ENCODE measurements at places on chromosomes 2 and 18. TPM values are rescaled to one million over a fixed set of nuclear protein-coding genes. Genes with fewer than 3 reads are reported as not detected.

DNA sequence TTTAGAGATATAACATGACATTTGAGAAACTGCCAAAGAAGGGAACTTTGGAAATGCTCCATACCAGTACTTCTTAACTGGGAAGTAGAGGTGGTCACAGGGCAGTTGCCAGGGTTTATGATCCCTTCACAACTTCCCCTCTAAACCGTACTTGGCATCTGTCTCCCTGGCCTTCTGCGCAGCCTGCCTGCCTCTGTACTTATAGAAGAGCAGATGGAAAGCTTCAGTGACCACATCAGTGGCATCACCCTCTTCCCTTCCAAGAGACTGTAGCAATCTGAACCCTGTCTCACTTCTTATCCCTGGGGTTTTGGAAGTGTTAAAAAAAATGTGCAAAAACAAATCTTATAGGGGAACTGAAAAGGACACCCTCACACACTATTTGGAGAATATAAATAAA, 64.1 kb downstream of the EIF2AK3 start:
- H3K27ac ChIP-seq: no peak overlapping the region
- no peak for DNase-seq
- H3K4me1 ChIP-seq: no peaks in the 10 kb centered on the region
- H3K4me3 ChIP-seq: no peak overlapping the region
- no peaks in the 10 kb centered on the region for H3K27me3 ChIP-seq

DNA sequence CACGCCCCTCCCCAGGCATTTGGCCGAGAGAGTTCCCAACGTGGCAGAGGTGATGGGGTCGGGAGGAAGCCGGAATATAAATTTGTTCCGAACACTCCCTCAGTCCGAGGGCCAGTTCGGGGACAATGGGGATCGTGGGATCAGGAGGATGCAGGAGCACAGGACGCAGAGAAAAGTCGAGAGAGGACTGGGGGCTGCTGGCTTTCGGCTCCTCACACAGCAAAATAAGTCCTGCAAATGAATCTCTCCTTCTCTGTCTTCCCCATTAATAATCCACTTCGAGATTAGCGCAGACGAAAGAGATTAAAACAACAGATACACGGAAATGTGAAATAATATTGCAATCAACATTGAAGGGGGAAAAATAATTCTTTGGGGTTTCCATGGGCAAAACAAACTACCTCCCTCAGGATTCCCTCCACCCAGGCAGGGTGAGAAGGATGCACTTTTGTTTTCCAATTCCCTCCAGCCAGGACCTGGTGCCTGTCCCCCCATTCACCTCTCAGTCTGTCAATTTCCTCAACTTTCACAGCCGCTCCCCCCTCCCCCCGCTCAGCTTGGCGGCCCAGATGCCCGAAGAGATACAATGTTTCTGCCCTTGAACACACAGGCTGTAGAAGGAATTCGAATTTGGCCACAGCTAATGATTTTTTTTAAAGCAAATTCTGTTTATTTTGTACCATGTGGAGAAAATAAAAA, 3.1 kb upstream of the ZEB2 start:
- DNase-seq: peak; percentile 52
- no peak overlapping the region for H3K27ac ChIP-seq
- H3K4me3 ChIP-seq: peak overlapping the region; percentile 60
- H3K4me1 ChIP-seq: peaks cover 3% of the 10 kb centered on the region

DNA sequence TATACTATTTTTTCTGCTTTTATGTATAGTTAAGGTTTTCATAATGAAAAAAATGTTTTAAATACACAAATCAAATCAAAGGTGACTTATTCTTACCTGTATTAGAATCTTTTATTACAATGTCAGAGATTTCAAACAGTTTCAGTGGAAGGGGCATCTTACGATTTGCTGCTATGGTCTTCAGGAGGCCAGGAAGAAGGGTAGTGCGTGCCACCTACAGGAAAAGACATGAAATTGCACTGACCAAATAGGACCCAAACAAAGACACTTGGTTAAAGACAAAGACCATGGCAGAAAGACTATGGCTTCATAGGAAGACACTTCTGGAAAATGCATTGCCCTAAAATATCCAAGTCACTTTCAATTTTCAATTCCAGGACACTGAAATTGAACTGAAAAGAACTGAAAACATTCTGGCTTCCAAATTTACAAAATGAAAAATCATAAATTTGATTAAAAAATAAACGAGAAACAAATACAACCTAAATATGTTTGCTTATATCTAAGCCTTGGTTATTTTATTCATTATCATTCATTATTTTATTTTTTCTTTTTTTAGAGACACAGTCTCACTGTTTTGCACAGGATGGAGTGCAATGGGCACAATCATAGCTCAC, 42.1 kb downstream of the FARSB start:
- H3K4me3 ChIP-seq: no peak overlapping the region
- DNase-seq: peak; percentile 31
- H3K27ac ChIP-seq: no peak overlapping the region
- peaks cover 46% of the 10 kb centered on the region for H3K36me3 ChIP-seq
- no peaks in the 10 kb centered on the region for H3K4me1 ChIP-seq

The LOXL3 gene
- total RNA-seq: 29.8 TPM

DNA sequence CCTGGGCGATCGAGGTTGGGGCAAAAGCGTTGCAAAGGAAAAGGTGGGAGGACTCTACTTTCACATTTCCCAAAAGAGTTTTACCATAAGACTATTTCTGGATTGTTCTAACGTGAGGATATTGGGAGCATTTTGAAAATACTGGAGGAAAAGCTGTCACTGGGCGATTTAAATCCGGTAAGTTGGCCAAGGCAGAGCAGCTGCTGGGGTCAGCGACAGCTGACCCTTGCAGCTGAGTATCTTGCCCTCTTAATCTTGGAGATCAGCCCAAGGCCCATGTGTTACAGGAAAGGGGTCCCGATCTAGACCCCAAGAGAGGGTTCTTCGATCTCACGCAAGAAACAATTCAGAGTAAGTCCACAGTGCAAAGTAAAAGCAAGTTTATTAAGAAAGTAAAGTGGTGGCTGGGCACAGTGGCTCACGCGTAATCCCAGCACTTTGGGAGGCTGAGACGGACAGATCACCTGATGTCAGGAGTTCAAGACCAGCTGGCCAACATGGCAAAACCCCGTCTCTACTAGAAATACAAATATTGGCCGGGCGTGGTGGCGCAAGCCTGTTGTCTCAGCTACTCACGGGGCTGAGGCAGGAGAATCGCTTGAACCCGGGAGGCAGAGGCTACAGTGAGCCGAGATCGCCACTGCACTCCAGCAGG, 964 bp upstream of the ST3GAL5 start:
- peak overlapping the region; percentile 77 for H3K4me3 ChIP-seq
- H3K27ac ChIP-seq: no peak overlapping the region
- no peak for DNase-seq
- H3K27me3 ChIP-seq: peaks cover 3% of the 10 kb centered on the region
- no peaks in the 10 kb centered on the region for H3K4me1 ChIP-seq
- no peaks in the 10 kb centered on the region for H3K36me3 ChIP-seq

DNA sequence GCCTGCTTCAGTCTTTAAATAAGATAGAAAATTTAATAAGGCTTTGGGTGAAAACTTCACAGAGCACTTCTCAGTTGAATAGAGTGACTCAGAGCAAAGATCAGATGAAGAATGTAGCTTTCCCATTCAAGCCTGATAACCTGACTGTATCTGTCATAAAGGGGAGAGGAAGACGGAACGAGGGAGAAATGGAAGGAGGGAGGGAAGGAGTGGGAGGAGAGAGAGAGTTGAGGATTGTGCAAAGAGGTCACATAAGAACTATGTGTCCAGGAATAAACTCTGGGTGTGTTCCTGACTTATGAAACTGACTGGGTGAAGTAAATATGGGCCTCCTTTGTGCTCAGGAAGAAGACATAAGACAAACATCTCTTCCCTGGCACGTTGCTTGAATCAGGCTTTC, 385.5 kb downstream of the LPIN1 start:
- H3K27ac ChIP-seq: no peak overlapping the region
- H3K36me3 ChIP-seq: no peaks in the 10 kb centered on the region
- H3K4me1 ChIP-seq: no peaks in the 10 kb centered on the region
- no peak for DNase-seq

- H3K4me1 ChIP-seq: no peaks in the 10 kb centered on the region
- DNase-seq: no peak
- H3K27me3 ChIP-seq: no peaks in the 10 kb centered on the region
- H3K36me3 ChIP-seq: no peaks in the 10 kb centered on the region
- H3K27ac ChIP-seq: no peak overlapping the region
- H3K4me3 ChIP-seq: no peak overlapping the region
Observed at GRCh38 chr2:166074430-166074829, 53.4 kb downstream of the SCN1A start.

DNA sequence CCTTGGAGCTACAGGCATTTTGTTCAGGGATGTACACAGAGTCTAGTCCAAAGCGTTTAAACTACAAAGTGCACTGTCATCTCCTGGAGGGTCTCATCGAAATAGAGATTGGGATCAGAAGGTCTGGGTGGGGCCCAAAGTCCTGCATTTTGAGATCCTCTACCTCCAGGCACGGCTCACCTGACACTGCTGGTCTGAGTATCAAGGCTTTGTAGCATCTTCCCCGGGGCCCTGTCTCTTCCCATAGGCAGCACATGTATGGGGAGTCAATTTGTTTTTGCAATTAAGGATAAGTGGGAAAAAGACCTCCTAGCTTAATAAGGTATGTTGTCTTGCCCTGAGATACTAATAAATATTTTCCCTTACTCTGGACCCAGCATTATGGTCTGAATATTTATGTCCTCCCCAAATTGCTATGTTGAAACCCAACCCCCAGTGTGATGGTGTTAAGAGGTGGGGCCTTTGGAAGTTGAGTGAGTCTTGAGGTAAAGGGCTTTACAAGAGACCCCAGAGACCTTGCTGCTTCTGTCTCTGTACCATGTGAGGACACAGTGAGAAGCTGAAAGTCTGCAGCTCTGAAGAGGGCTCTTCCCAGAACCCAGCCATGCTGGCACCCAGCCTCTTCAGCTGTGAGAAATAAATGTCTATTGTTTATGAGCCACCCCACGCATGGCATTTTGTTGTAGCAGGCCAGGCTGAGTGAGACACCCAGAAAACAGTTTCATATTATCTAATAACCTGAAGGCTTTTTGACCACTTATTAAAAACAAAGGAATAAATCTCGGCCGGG, 258.7 kb upstream of the HS6ST1 start:
- no peak overlapping the region for H3K27ac ChIP-seq
- no peaks in the 10 kb centered on the region for H3K36me3 ChIP-seq
- no peak for DNase-seq
- H3K27me3 ChIP-seq: no peaks in the 10 kb centered on the region
- H3K4me1 ChIP-seq: no peaks in the 10 kb centered on the region

The MAP3K19 gene
- not detected for total RNA-seq

The POMC gene
- total RNA-seq: 1.6 TPM

The MEIS1 gene
- 0.31 TPM for total RNA-seq

GRCh38 chr2:233129351-233129978, 69.3 kb downstream of the INPP5D start:
- no peaks in the 10 kb centered on the region for H3K4me1 ChIP-seq
- peak; percentile 78 for DNase-seq
- H3K4me3 ChIP-seq: no peak overlapping the region
- H3K27ac ChIP-seq: no peak overlapping the region
- H3K36me3 ChIP-seq: no peaks in the 10 kb centered on the region

- no peaks in the 10 kb centered on the region for H3K27me3 ChIP-seq
- DNase-seq: no peak
- H3K4me1 ChIP-seq: no peaks in the 10 kb centered on the region
- H3K36me3 ChIP-seq: no peaks in the 10 kb centered on the region
Observed at GRCh38 chr2:46162329-46163097, 134.7 kb upstream of the EPAS1 start.

DNA sequence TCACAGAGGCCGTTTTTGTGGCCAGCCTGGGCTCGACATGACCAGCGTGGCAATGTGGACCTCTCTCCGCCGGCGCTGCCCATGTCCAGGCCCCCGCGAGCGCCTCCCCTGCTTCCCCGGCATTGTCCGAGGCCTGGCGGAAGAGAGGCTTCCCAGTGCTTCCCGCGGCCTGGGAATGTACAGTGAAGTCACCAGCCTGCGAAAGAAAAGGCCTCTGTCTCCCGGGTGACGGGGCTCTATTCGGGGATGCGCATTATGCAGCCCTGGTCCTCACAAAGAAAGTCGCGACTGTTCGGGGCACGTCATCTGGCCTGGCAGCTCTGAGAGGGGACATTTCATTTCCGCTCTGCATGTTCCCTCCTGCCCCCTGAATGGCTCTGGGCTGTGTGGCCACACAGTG, 109.2 kb upstream of the AGAP1 start:
- H3K27me3 ChIP-seq: no peaks in the 10 kb centered on the region
- no peak overlapping the region for H3K27ac ChIP-seq
- DNase-seq: peak; percentile 77
- H3K36me3 ChIP-seq: no peaks in the 10 kb centered on the region

The FAP gene
- total RNA-seq: not detected

DNA sequence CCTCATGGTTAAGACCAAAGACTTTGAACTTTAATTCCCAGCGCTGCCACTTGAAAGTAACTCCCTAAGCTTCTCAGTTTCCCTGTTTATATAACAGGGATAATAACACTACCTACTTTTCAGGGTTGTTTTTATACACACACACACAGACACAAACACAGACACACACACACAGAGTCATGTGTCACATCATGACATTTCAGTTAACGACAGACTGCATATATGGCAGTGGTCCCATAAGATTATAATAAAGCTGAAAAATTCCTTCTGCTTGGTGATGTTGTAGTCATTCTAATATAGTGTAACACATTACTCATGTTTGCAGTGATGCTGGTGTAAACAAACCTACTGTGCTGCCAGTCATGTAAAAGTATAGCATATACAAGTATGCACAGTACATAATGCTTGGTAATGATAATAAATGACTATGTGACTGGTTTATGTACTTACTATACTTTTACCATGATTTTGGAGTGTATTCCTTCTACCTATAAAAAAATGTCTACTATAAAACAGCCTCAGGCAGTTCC, 89.2 kb upstream of the ITGA4 start:
- H3K36me3 ChIP-seq: no peaks in the 10 kb centered on the region
- no peak for DNase-seq
- no peaks in the 10 kb centered on the region for H3K27me3 ChIP-seq
- H3K27ac ChIP-seq: no peak overlapping the region
- H3K4me1 ChIP-seq: no peaks in the 10 kb centered on the region

The CCDC85A gene
- 0.17 TPM for total RNA-seq

Measured in H9 (cell line).